CD4-positive, alpha-beta T cell treated with Interleukin-12 subunit alpha and Interleukin-12 subunit beta, for 1 hour (primary cell): ENCODE measurements at places on chromosomes 4 and X.
A peak's percentile ranks its signal among the peaks of the same experiment; 100 is the strongest.

DNA sequence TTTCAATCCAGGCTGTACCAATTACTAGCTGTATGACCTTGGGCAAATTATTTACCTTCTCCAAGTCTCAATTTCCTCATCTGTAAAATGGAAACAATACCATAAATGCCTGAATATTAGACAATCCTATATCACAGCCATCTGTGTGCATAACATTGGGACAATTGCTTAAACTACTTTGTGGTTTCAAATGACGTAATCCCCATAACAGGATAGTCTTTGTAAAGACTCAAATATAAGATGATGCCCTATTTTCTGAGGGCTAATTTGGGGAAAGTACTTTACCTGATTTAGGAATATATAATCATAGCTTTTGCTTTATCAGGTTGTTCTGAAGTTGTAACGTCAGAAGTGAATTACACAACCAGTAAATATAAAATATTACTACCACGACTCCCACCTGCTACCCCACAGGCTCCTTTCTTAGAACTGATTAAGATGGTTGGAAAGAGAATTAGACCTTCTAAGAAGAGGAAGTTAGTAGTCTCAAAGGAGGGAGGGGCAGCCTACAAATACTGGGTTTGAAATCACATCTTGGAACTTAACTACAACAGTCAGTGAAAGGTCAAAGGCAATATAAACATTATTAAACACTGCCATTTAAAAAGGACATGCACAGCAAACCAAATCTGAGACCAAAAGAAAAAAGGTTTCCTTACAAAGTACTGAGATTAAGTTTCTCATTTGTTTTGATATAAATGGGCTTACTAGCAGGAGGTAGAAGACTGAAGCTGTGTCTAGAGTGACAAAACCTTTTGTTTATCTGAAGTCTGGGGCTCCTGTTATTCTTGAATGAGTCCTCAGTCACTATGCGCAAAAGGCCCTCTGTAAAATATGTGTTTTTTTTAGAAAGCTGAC is 215.0 kb downstream of the SCFD2 start:
- no peak for DNase-seq

GRCh38 chr4:121076416-121076815 is 4.1 kb upstream of the NDNF start:
- no peak for DNase-seq

DNA sequence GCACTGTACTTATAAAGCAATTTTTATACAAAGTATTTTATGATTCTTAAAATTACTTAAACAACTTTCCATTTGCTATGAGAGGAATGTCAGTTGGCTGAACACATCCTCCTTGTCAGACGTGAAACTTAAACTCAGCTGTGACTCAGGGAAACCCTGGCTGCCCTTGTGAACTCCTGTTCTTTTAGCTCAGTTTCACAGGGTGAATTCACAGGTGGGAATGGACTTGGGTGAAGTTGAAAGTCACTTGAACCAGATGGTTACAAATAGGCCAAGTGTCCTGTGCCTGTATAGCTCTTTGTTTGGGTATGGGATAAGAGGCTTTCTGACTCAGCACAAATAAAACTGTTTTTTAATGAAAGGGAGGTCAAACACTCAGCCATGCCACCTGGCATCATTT is 67.4 kb upstream of the FAM47B start:
- DNase-seq: no peak

DNA sequence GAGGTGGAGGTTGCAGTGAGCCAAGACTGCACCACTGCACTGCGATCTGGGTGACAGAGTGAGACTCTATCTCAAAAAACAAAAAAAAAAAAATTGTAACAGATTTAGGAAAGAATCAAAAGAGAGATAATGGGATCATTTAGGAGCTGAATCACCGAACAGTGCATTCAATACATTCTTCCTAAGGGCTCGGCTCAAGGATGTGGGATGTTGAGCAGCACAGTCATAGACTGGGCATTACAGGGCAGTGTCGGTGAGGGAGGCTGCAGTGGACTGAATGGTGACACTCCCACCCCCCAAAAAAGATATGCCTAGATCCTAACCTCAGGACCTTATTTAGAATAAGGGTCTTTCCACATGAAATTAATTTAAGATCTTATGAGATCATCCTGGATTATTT is 70.0 kb downstream of the EVC2 start:
- DNase-seq: no peak

DNA sequence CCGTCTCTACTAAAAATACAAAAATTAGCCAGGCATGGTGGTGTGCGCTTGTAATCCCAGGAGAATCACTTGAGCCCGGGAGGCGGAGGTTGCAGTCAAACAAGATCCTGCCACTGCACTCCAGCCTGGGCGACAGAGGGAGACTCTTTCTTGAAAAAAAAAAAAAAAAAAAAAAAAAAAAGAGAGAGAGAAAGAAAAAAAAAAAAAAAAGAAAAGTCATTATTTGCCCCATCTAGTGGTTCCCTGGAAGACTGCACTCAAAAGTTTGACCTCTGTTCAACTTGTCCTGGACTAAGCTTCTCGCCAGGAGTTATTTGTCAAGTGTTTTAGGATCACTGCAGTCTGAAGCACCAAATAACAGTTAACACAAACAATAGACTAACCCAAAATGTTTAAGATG is 45.3 kb upstream of the KCTD8 start:
- no peak for DNase-seq

DNA sequence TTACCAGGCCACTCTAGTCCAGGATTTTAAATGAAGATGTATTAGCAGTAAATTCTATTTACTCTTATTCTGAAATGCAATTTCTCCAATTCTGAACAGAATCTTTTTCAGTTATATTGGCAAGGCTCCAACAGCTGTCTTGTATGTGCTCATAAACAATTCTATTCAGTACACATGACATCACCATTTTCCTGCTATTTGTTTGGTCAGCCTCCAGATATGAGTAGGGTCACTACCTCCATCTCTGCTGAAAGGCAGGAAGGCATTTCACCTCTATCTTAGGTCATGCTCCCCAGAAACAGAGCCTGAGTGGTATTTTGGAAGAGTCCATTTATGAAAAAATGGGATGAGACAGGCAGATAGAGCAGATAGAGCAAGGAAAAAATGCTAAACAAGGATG is 151.1 kb upstream of the ADGRL3 start:
- no peak for DNase-seq

DNA sequence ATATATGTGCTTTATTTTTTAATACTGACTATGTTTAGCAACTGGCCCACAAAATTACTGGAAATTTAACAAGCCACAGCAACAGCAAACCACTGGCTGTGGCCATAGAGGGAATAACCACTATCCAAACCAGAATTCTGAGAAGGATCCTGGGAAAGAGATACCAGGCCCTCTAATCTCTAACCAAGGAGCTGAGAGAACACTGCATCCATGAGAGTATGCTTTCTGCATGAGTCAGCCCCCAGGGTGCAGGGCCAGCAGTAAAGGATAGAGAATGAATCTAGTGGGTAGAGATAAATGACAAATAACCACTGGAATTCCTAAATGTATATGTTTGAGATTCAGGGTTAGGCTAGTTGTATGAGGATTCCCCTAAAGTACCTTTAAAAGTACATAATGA is 221.8 kb downstream of the KIT start:
- DNase-seq: no peak

- no peak for DNase-seq
Observed at GRCh38 chr4:61886131-61886530, 686.0 kb downstream of the ADGRL3 start.

DNA sequence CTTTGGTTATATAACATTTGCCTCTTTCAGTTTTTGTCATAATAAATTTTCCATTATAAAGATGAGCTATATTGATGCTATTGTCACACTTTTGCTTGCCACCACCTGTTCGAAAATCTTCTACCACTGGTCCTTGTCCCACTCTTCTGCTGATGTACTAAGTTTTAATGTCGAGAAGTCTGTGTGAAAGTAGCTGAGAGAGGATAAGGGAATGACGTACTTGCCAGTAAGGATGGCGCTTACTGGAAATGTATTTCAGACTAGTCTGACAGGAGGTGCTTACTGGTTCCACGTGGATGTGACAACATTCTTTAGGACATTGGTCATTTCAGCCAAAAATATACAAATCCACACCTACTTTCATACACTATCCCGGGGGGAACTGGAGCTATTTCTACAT is 132.7 kb upstream of the NR3C2 start:
- DNase-seq: no peak

GRCh38 chr4:155608225-155608885 is 58.3 kb upstream of the GUCY1A1 start:
- DNase-seq: no peak

DNA sequence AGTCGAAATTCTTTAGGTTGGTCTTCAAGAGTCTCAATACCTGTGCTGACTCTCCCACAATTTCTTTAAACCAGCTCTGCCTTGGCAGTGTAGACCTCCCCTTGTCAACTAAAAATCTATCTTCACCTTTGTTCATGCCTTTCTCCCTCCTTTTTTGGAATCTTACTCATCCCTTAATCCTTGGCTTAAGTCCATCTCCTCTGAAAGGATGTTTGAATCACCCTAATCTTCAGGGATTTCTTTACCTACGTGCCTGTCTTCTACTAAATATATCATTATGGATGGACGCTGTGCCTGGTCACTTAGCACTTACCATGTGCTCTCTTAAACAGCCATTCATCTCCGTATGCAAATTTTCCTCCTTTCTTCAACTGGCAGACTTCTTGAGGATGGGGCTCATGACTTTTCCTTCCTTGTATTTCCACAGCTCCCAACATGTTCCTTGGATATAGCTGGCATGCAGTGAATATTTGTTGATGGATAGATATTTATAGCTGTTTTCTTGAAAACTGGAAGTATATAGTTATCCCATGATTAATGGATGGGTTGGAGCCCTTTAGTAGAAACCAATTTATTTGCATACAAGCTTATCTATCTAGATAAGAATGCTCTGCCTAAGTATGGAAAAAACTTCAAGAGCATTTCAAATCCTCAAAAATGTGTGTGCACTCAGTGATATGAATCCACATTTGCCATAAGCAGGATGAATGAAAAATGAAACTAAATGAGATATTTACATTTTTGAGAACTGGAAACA is 166.6 kb downstream of the SPRY1 start:
- DNase-seq: no peak

- DNase-seq: peak; percentile 1
Observed at GRCh38 chr4:87851332-87851731, 18.6 kb downstream of the MEPE start.

DNA sequence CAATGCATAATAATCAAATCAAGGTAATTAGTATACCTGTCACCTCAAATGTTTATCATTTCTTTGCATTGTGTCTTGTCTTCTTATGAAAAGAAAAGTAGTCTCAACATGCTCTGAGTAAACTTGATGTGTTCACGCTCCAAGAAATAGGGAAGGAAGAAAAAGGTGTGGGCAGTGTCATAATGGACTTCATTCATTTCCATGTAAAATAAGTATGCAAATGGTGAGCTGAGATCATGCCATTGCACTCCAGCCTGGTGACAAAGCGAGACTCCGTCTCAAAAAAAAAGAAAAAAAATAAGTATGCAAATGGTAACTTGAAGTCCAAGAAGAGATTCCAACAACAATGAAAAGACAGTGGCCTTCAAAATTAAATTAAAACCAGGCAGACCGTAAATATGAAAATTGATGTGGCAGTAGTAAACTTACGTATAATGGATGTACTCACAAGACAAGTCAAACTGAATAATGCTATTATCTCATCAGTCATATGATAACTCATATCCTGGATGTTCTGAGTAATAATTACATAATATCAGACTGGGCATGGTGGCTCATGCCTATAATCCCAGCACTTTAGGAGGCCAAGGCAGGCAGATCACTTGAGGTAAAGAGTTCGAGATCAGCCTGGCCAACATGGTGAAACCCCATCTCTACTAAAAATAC is 6.0 kb upstream of the CWH43 start:
- DNase-seq: no peak

GRCh38 chr4:114282937-114283336 is 303.5 kb upstream of the ARSJ start:
- DNase-seq: no peak

- peak; percentile 44 for DNase-seq
Observed at GRCh38 chr4:7335344-7336066, 99.2 kb downstream of the PSAPL1 start.

DNA sequence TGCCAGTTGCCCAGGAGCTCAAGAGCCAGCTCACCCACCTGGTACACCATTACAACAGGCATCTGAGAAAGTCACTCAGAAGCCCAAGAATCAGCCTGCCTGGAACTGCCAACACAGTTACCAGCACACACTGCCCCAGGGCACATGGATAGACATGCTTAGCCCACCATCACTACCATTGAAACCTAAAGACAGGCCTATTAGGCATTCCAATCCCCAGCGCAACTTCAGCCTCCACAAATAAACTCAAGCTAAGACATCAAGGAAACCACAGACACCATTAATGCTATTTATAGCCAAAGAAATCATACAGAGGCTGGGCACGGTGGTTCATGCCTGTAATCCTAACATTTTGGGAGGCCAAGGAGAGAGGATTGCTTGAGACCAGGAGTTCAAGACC is 42.3 kb downstream of the ATRX start:
- no peak for DNase-seq

- no peak for DNase-seq
Observed at GRCh38 chrX:20514358-20514757, 247.6 kb upstream of the RPS6KA3 start.

DNA sequence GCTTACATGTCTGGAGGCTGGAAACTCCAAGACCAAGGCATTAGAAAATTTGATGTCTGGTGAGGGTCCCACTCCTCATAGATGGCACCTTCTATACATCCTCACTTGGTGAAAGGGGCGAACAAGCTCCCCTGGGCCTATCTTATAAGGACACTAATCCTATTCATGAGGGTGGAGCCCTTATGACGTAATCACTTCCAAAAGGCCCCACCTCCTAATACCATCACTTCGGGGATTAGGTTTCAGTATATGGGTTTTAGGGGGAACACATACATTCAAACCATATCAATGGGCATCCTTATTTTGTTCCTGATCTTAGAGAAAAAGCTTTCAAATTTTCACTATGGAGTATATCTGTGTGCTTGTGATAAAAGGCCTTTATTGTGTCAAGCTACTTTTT is 39.0 kb upstream of the ALG13 start:
- DNase-seq: no peak

GRCh38 chrX:2226906-2227656 is 273.7 kb downstream of the DHRSX start:
- no peak for DNase-seq

GRCh38 chr4:8703401-8703696 is 110.8 kb downstream of the CPZ start:
- DNase-seq: no peak

- DNase-seq: no peak
Observed at GRCh38 chrX:11739776-11740175, 18.3 kb upstream of the MSL3 start.

GRCh38 chr4:118190903-118191302 is 156.6 kb downstream of the NDST3 start:
- no peak for DNase-seq

- no peak for DNase-seq
Observed at GRCh38 chr4:52865300-52865699, 3.2 kb downstream of the RASL11B start.

GRCh38 chrX:123764967-123765871 is 32.4 kb upstream of the THOC2 start:
- DNase-seq: peak; percentile 48

- no peak for DNase-seq
Observed at GRCh38 chrX:13489454-13489853, 79.9 kb upstream of the EGFL6 start.
